Stimulated activated CD4-positive, alpha-beta T cell treated with anti-CD3 and anti-CD28 coated beads, Interleukin-2, amount 100 ng/mL, for 24 hours (primary cell): ENCODE measurements at places on chromosomes 11 and 22.

GRCh38 chr11:43234881-43235280 is 76.9 kb upstream of the API5 start:
- no peak for DNase-seq

DNA sequence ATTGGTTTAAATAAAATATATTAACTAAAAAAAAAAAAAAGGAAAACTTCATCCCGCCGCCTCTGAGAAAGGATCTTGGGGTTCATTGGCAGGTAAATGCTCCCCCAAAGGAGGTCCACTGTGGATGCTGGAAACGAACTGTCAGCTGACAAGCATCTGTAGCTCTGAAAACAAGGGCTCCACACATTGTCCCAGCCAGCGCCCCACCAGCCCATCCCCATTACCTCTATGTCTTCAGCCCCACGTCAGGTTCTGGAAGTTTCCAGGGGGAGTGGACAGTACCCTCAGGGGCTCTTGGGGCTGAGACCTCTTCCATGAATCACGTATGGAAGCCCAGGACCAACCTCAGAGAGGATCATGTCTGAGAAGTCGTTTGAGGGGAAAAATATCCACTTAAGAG is 66.4 kb upstream of the WNT7B start:
- DNase-seq = no peak

- no peak for DNase-seq
Measured at GRCh38 chr22:24186352-24186740, 5.1 kb downstream of the SUSD2 start.

GRCh38 chr11:8335683-8336082 is 72.0 kb upstream of the LMO1 start:
- DNase-seq = no peak

DNA sequence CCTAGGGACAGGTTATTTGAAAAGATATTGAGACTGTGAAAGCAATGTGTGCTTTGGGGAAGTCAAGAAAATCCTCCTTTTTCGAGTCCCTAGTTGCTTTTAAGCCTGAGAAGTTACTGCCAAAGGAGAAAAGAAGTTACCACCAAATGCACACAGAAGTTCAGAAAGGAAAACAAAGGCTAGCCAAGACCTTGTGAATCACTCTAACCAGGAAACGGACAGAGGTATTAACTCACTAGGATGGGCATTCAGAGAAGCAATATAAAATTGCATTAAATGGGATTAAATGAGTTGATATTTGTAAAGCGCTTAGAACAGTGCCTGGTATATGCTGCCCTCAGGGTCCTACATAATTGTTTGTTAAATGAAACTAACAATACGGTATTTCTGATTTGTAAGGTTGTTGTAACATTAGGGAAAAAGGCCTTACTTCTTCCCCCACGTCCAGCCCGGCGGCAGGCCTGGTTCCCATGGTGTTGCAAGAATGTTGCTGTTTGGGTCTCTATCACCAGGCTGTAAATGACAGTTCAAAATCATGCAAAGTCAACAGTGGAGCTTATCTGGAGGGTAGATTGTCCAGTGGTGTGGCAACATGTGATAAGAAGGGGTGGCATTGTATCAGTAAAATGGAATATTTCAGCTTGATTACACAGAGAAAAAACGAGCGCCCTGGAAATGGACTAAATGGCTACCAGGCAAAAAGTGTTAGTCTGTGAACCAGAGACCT is 7.1 kb downstream of the TMA7B start:
- DNase-seq = no peak

GRCh38 chr11:14541192-14541947 is 21.2 kb upstream of the PSMA1 start:
- DNase-seq = no peak

DNA sequence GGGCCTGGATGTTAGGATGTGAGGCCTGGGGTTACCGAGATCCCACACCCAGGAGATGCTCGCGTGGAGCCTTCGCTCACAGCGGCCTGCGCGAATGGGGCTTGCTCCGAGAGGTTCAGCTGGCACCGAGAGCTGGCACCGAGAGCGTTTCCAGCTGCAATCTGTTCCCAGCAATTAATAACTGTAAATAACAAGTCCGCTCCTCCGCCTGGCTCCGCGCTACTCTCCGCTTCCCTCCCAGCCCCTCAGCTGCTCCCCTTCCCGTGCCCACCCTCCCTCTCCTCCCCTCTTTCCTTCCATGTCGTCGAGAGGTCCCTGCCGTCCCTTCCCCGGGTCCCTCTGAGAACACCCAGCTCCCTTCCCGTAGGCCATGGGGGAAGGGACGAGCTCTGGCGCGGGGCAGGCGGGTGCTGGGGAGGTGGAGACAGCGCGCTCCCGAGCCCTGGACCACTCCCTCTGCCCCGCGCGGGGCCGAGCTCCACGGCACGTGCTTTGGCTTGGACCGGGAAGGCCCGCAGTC is 110.8 kb downstream of the WNT7B start:
- no peak for DNase-seq

- no peak for DNase-seq
Measured at GRCh38 chr11:62546929-62547625, 471 bp upstream of the AHNAK start.

- no peak for DNase-seq
Measured at GRCh38 chr11:104995001-104995408, 26.6 kb upstream of the CASP4 start.

GRCh38 chr11:30710221-30710620 is 124.1 kb upstream of the MPPED2 start:
- no peak for DNase-seq

DNA sequence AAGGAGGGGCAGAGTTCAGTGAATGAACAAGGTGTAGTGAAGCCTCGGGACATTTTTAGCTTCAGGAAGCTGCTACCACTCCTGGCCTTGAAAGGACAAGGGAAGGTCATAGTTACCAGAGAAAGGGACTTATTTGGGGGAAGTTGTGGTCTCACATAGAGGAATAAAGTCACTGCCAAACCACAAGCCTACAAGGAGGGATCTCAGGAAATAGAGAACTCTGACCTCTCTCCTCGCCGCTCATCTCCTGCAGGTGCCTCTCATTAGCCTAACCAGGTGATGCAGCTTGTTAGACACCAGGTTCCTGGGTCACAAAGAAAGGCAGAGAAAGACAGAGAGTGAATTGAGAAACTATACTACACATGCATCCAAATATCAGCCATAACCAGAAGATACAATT is 14.3 kb upstream of the TOLLIP start:
- no peak for DNase-seq

- DNase-seq = no peak
Measured at GRCh38 chr11:65645710-65646109, 7.8 kb downstream of the SIPA1 start.

GRCh38 chr11:45737056-45737455 is 67.9 kb upstream of the SLC35C1 start:
- no peak for DNase-seq

- no peak for DNase-seq
Measured at GRCh38 chr11:8389029-8389996, 125.6 kb upstream of the LMO1 start.

GRCh38 chr11:118338637-118339061 is 3.9 kb downstream of the CD3D start:
- peak; percentile 83 for DNase-seq
